ENCODE measurements at places on chromosomes 6 and 20.

DNA sequence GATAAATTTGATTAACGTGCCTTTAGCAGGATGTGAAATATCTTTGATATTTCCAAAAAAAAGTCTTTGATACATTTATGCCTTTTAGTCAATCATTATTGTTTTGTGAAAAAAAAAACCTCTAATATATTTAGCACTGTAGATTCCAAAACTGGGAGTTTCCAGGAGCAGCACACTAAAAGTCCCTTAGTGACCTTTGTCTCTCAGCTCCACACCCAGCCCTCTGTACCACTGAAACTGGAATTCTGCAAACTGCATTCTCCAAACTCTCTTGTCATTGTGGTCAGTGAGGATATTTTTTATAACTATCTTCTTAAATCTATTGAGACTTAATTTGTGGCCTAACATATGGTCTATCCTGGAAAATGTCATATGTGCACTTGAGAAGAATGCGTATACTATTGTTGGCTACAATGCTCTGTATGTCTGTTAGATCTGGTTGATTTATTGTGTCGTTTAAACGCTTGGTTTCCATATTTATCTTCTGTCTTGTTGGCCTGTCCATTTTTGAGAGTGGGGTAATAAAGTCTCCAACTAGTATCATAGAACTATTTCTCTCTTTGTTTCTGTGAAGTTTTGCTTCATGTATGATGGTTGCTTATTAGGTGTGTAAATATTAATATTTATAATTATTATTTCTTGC lies 73.2 kb upstream of the CNKSR3 start:
- no peak for DNase-seq

DNA sequence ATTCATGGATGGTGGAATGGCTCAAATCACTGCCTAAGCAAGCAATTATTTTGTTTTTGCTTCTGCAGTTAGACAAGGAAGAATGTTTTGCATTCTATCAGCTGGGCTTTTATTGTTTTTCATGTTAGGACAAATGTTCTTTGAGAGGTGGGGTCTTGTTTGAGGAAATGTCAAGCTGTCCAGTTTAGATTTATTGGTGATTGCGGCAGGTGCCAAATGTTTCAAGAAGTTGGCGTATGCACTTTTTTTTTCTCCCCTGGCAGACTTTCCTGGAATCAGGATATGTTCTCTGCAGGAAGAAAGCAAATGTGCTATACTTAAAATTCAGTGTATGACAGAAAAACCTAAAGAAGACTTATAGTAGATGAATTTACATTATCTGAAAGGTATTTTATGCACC lies 81.0 kb upstream of the JAG1 start:
- DNase-seq = no peak

DNA sequence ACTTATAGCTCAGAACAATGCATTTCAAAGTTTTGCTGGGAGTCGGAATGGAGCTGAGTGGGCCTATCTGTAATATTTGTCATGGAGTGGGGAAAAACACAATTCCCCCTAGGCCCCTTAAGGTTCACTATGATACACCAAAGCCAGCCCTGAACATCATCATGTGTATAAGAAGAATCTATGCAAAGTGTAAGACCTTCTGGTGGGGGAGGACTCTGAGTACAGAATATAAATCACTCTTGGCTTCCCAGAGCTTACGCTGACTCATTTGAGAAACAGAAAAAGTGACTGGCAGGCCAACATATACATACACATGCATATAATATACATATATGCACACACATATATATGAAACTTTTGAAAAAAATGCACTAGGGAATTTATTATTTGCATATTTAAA lies 54.1 kb upstream of the UBR2 start:
- no peak for DNase-seq

DNA sequence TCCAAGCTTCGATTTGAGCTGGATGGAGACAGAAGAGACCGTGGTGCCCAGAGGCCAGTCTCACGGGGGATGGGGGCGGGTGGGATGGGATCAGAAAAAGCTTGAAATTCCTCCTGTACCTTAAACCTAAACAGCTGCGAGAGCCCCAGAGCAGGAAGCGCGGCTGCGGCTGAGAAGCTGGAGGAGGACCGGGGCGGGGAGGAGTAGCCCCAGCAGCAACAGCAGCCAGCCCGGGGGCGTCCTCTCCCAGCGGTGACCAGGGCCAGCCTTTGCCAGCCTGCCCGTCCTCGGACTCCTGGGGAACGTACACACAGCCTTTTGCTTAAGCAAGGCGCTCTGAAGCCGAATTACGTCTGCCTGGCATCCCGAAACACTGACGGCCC lies 17.4 kb upstream of the PRDM13 start:
- DNase-seq = no peak

- DNase-seq = no peak
These were observed 19.9 kb downstream of the ATXN1 start for GRCh38 chr6:16741112-16742016.

DNA sequence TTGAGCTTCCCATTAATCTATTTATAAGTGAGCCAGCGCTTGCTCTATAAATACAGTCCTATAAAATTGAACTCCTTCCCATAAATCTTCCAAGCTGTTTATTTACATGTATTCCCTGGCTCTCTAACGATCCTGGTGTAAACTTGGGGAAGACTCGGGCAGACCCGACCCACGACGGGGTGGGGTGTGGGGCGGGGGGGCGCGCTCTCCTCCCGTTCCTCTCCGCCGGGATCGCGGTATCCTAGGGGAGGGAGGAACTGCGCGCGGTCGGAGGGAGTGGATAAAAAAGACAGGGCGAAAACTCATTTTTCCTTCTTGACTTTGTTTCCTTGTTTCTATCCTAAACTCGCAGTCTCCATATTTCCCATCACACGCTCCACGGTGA lies 31.1 kb downstream of the TFAP2B start:
- no peak for DNase-seq

DNA sequence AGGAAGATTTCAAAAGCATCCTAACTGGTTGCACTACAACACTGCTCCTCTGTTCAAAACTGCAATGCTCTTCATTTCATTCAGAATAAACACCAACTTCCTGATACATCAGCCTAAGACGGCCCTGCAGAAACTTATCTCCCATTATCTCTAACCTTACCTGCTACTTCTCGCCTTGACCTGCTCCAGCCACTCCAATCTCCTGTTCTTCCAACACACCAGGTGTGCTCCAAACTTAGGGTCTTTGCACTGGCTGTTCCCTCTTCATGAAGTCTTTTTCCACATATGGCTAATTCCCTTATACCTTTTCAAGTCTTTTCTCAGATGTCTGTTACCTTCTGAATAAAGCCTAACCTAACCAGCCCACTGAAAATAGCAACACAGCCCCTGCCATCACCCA lies 32.1 kb downstream of the PHIP start:
- no peak for DNase-seq

DNA sequence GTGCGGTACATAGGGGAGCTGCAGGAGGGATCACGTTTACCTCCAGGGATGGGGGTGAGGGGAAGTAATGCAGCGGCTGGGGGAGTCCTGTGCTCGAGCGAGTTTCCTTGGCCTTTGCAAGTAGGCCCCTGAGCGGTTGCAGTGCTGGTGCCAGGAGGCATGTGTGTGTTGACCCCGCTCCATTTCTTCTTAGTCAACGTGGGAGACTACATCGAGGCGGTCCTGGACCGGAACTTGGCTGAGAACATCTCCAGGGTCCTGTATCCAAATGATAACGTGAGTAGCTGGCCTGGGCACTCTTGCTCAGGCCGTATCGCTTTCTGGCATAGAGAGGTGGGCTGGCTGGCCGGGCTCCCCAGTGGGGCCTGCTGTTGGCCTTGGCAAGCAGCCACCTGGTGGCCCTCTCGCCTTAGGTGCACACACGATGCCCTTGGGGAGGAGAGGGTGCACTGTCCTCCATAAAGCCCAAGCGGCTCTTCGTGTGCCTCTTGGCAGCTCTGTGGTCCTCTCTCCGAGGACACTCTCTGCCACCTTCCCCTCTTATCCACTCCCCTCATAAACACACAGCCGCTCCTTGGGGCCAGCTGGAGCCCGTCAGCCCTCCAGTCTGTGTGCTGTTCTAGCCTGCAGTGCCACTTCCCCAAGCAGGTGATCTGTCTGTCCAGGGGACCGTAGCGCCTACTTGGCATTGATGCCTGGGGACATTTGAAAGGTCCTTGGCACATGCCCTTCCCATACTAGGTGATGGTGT lies 29.3 kb downstream of the PYGB start:
- no peak for DNase-seq

- no peak for DNase-seq
These were observed 54.3 kb upstream of the PTPN1 start for GRCh38 chr20:50455656-50456451.

DNA sequence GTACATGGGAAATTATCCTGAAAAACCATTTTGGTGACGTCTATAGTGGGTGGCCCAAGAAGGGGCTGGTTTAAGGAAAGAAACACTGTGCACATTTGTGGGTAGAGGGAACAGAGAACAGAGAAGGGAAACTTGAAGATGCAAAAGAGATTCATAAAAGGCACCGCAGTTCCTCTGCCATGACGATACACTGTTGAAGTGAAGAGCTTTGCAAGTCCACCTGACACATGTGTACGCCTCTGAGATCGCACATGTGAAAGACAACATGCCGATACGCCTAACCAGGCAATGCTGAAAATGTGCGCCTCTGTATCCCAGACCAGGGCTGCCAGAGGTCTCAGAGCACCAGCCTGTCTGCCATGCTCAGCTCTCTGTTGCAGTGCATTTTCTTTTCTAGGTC lies 180.9 kb downstream of the KIF16B start:
- DNase-seq = no peak

GRCh38 chr6:161486361-161487216 lies 212.7 kb upstream of the AGPAT4 start:
- DNase-seq = no peak

- DNase-seq = no peak
These were observed 2.3 kb downstream of the TMEM151B start for GRCh38 chr6:44272529-44272928.

DNA sequence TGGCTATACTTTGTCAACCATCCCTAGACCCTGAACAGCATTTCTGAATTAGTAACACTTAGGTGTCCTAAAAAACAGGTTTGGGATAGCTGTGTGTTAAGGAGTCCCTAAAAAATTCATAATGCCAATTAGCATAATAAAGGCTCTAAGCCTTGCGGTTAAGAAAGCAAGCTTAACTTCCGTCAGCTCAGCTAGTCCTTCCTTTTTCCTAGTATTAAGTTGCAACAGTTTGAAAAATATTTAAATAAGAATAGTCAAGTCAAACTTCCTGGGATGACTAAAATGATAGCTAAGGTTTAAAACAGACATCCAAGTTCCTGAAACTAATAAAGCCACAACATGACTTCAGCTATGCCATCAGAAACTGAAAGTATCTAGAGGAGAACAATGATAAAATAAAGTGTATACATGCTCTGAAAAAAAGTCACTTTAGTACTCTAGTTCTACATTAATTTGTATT lies 3.5 kb downstream of the AKIRIN2 start:
- DNase-seq = no peak

DNA sequence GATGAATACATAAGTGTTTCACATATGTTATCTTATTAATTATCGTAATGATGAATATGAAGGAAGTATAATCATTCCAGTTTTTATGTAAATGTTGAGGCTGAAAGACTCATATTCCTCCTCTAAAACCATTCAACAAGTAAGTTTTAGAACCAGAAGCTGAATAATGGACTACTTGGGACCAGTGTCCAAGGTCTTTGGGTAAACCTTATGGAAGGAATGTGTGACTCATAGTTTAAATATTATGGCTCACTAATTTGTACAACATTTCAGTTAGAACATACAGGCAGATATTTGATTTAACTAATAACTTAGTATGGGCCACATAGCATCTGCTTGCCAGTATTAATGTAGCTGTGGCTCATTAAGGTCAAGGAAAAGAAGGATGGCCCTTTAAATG lies 209.6 kb downstream of the TFAP2B start:
- no peak for DNase-seq

GRCh38 chr20:1456300-1456699 lies 10.3 kb downstream of the NSFL1C start:
- DNase-seq = no peak

GRCh38 chr6:14149739-14150130 lies 32.2 kb downstream of the CD83 start:
- DNase-seq = no peak

DNA sequence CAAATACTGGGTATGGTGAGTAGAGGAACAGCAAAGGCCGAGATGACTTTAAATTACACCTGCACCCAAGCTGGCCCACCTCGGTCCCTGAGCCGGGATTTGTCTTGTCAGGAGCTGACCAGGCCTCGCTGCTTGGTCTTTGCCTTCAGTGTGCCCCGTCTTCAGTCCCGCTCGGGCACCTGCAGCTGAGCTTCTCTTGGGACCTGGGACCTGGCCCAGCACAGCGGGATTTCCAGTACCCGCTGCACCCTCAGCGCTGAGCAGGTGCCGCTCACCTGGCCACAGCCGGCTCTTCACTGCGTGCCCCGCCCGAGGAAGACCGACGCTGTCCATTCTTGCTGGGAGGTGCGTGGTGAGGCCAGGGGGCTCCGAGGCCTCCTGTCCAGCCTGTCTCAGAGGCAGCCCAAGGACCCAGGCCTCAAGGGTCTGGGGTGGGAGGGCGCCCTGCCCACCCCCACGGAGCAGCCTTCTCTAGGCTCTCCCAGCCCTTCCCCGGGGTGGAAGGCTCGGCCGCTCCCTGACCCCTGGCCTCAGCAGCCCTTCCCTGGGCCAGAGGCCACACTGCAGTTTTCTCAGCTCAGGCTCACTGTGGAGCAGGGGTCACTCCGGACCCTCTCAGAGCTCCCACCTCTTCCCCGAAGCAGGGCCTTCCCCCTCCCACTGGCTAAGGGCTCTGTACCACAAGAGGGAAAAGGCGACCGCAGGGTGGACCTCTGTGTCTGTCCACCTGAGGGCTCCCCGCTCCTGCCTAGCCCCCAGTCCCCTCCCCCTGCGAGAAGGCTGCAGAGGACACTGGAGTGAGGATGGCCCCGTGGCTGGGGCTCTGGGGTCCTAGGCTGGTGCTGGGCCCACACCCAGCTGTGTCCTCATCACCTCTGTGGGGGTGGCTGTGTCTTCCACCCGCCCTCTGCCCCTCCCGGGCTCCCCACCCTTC lies 119.3 kb downstream of the RNASET2 start:
- no peak for DNase-seq

DNA sequence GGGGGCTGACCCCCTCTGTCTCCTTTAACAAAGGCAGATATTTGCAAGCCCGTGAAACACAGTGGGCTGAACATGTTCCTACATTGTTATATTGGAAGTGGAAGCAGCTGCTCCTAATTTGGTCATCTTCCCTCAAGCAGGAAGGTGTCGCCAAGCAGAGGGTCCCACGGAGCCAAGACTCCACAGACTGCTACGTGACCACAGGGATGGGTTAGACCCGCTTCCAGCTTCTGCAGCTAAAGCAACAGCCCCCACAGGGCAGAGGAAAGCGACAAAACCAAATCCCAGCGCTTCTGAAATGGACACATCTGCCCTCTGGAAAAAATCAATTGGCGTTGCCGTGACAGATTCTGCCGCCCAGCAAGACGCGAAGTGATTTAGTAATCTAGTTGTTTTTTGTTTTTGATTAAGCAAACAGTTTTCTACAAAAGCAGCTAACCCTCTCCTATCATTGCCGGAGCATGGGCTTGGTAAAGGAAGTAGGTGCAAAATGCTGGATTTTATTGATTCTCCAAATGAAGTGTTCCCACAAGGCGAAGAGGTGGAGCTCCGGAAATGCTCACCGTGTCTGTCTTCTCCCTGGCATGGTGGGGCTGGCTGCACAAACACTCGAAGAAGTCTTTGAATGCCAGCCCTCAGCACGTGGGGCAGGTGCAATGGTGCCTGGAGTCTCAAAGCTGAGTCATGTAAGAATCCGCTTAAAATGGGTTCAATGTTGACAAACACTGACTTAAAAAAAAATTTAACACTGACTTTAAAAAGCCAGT lies 79.4 kb upstream of the FRMD1 start:
- DNase-seq = no peak

- DNase-seq = no peak
These were observed 122.8 kb upstream of the MAFB start for GRCh38 chr20:40811660-40812414.
